ENCODE measurements at places on chromosomes 4 and X. TPM values are rescaled to one million over a fixed set of nuclear protein-coding genes. Genes with fewer than 3 reads are reported as not detected.

GRCh38 chr4:133865612-133866327, 335.8 kb downstream of the PABPC4L start:
- no peaks in the 10 kb centered on the region for H3K27me3 ChIP-seq
- no peak overlapping the region for H3K27ac ChIP-seq
- no peaks in the 10 kb centered on the region for H3K36me3 ChIP-seq
- H3K4me1 ChIP-seq = no peaks in the 10 kb centered on the region

- H3K4me3 ChIP-seq = no peak overlapping the region
- no peak overlapping the region for H3K27ac ChIP-seq
- DNase-seq = no peak
- H3K4me1 ChIP-seq = peaks cover 4% of the 10 kb centered on the region
These were observed 19.1 kb upstream of the FRYL start for GRCh38 chr4:48799157-48799556.

The GYPA gene
- total RNA-seq = not detected

DNA sequence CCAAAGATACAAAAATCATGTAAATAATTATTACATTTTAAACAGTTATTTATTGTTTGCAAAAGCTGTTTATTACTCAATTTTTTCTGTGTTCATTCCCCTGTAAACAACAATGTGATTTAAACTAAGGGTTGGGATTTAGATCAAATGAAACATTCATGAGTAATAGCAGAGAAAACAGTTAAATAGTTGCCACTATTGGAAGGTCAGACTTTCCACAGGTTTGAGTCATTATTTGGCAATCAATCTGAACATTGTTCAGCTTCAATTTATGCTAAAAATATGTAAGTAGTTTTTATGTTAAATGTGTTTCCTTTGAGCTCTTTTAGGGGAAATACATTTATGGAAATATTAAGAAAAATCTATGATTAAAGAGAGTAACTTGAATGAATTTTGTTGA, 144.9 kb downstream of the STIM2 start:
- no peak for DNase-seq
- H3K4me1 ChIP-seq = peaks cover 70% of the 10 kb centered on the region
- H3K27me3 ChIP-seq = no peaks in the 10 kb centered on the region
- no peak overlapping the region for H3K4me3 ChIP-seq
- peak overlapping the region; percentile 58 for H3K27ac ChIP-seq
- H3K36me3 ChIP-seq = peaks cover 29% of the 10 kb centered on the region

- no peaks in the 10 kb centered on the region for H3K36me3 ChIP-seq
- H3K27ac ChIP-seq = no peak overlapping the region
- DNase-seq = no peak
- no peak overlapping the region for H3K4me3 ChIP-seq
These were observed 18.0 kb downstream of the MBNL3 start for GRCh38 chrX:132470831-132471230.

DNA sequence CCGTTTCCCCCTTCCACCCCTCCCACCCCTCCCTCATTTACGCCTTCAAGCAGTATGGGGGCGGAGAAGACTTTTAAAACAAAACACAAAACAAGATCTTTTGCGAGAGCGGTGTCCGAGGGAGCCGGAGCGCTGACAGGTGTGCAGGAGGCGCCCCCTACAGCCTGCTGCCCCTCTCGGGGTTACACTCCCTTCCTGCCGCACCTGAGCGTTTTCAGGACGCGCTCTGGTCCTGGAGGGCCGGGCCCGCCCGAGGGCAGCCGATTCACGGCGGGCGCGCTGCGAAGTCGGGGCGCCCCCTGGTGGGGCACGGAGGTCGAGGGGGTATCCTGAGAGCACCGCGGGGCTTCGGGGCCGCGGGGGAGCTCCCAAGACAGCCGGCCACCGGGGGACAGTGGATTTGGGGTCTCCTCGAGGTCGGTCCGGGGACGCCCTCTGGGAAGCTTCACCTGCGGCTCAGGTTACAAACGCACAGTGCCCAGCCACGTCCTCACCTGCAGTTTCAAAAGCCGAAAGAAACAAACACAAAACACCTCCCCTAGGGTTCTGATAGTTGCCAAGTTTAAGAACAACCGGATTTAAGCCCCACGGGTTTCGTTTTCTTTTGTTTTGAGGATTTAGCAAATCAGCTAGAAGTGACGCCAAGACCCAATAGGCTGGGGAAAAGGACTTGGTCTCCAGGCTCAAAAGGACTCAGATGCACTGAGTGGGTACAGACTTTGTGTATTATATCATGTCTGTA, 8.0 kb upstream of the NEUROG2 start:
- peaks cover 26% of the 10 kb centered on the region for H3K4me1 ChIP-seq
- peak overlapping the region; percentile 67 for H3K4me3 ChIP-seq

- H3K27ac ChIP-seq = no peak overlapping the region
- no peak overlapping the region for H3K4me3 ChIP-seq
- no peaks in the 10 kb centered on the region for H3K36me3 ChIP-seq
These were observed 43.5 kb upstream of the PDE5A start for GRCh38 chr4:119672086-119672485.

DNA sequence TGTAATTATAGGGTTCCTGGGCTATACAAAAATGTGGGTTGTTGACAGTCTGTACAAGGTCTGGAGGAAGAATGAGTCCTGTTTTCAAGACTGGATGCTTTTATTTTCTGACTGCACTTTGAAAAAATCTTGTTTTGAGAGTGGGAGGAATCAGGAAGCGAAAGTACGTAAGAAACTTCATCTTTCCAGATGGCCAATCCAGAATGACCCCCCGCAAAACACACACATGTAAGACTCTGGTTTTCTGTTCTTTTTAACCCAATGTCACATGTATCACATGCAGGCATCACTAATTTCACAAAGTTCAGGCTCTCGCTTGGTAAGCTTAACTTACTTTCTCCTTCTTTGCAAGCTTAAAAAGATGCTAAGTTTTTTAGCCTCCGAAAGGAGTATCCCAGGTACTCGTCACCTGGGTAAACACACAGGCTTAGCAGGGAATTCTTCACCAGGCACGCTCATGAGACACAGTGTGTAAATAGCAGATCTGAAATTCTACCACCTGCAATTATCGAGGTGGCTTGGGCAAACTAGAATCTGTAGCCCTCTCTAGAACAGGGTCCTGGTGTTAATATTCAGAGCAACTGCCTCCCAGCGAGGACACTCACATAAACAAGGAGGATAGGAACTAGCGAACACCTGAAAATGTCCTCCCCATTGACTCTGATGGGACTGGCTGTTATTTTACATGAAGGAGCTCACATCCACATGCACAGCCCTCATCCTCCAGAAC, 90.7 kb downstream of the NSUN7 start:
- no peak for DNase-seq
- no peak overlapping the region for H3K4me3 ChIP-seq
- no peaks in the 10 kb centered on the region for H3K36me3 ChIP-seq
- no peaks in the 10 kb centered on the region for H3K27me3 ChIP-seq
- no peak overlapping the region for H3K27ac ChIP-seq

The CT45A10 gene
- not detected for total RNA-seq

The CCDC120 gene
- total RNA-seq = not detected

GRCh38 chrX:130746709-130747342, 156.2 kb downstream of the ENOX2 start:
- no peaks in the 10 kb centered on the region for H3K36me3 ChIP-seq
- H3K4me3 ChIP-seq = no peak overlapping the region
- no peak for DNase-seq
- H3K27me3 ChIP-seq = no peaks in the 10 kb centered on the region
- no peaks in the 10 kb centered on the region for H3K4me1 ChIP-seq
- H3K27ac ChIP-seq = no peak overlapping the region

DNA sequence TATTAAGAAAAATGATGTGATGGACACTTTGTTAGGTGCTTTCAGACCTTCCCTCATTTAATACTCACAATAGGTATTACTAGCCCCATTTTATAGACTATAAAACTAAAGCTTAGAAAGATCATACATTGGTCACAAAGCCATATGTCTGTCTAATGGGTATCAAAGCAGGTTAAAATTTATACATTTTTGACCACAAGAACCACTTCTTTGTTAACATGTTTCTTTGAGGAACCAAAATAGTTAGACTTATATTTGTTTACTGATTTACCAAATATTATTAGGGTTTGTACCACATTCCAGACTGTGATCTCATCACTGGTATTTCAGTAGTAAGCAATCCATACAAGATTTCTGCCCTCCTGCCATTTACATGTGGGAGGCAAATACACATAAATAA, 363.3 kb downstream of the NAF1 start:
- no peaks in the 10 kb centered on the region for H3K36me3 ChIP-seq
- no peaks in the 10 kb centered on the region for H3K27me3 ChIP-seq
- DNase-seq = no peak
- H3K4me3 ChIP-seq = no peak overlapping the region
- no peak overlapping the region for H3K27ac ChIP-seq

Measured in Karpas-422 (cell line).